SK-N-SH (cell line): ENCODE measurements at places on chromosomes 13 and 19. TPM values are rescaled to one million over a fixed set of nuclear protein-coding genes. Genes with fewer than 3 reads are reported as not detected.
A peak's percentile ranks its signal among the peaks of the same experiment; 100 is the strongest.

DNA sequence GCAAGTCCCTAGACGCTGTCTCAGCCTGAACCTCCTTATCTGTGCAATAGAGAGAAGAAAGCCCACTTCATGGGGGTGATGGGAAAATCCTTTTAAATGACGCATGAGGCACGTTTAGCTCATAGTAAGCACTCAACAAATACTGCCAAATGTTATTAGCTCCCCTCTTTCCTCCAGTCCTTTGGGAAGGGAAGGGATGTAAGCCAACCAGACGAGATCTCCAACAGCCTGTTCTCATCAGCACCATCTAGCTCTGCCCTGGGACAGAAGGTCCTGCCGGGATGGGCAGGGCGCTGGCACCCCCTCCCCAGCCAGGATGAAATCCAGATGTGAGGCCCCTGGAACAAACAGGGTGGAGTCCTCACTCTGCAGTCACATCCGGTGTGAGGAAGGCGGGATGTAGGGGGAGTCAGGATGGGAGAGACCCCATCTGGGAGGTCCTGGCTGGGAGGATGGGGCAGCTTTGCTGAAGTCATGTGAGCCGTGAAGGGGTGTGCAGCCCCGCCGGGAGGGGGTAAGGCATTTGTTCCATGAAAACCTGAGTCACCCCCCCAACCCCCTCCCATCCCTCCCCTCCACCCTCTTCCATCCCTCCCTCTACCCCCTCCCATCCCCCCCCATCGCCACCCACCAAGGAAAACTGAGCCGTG, 4.6 kb downstream of the S1PR2 start:
- peak; percentile 92 for DNase-seq

FRY gene
- polyA plus RNA-seq, result 1.4 and 2.1 TPM in 2 replicates

DNA sequence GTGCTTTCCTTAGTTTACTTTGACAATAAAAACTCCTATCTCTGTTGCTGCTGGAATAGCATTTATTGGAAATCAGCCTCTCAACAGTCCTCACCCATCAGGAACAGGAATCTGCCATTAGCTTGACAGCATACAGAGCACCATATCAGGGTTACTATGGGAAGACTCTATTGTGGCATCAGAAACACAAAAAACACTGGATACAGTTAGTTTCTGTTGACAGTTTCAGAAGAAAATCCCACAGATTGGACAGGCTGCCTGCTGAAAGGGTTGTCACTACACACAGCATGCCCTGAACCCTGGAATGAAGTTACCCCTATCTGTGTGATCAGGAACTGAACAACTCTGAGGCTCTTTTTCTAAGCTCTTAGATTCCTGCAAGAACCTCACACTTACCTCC, 172.7 kb downstream of the ENOX1 start:
- DNase-seq, result no peak

GRCh38 chr19:15457701-15458484, 6.5 kb downstream of the RASAL3 start:
- no peak for DNase-seq

- peak; percentile 55 for DNase-seq
Measured at GRCh38 chr13:32019612-32020233, 11.9 kb upstream of the FRY start.

GRCh38 chr19:33472691-33473652, 48.6 kb downstream of the PEPD start:
- no peak for DNase-seq

GRCh38 chr19:13094771-13095392, 7.8 kb downstream of the LYL1 start:
- DNase-seq, result peak; percentile 60

CAPN12 gene
- polyA plus RNA-seq, result 1.7 and 3.0 TPM in 2 replicates

ATP8A2 gene
- 0.02 and 0.03 TPM in 2 replicates for polyA plus RNA-seq

SMIM44 gene
- polyA plus RNA-seq, result not detected in 2 replicates

DNA sequence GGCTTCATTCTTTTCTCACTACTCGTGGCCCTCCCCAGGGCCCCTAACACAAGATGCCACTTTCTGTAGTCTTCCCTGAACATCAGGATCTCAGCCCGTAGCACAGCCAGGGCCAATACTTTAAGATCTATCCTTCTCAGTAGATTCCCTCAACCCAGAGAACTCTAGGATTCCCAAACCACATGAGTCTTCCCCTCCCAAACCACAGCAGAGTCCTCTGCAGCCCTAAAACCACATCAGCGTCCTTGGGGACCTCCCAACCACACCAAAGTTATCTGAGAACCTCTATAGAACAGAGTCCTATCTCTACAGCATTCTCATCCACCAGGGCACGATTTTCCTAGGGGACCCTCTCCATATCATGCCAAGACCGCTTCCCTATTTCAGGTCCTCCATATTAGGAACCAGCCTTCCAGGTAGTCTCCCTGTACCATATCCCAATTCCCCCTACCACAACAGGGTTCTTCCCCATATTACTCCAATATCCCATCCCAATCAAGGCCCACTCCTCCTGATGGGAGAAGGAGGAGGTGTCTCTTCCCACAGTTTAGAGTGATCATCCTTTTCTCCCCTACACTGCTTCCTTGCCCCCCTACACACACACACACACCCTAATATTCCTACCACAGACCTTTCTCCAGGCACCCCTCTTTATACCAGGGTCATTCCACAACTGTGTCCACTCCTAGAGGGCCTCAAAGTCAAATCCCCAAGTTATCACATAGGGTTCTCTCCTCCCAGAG, 1.4 kb downstream of the DYRK1B start:
- DNase-seq, result no peak

ZNF555 gene
- polyA plus RNA-seq, result 1.4 and 2.2 TPM in 2 replicates

- DNase-seq, result peak; percentile 27
Measured at GRCh38 chr19:8397271-8397670, 7.1 kb downstream of the RAB11B start.

DNA sequence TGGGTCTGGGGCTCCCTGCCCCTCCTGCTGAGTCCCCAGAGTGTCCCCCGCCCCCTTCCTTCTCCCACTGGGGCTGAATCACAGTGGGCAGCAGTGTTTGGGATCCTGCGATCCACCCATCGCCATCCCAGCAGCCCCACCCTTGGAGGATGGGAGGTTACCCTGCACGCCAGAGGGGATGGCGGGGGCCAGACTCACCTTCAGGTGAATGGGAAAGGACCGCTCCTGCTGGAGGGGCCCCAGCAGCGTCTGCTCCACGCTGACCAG, 569 bp downstream of the DLEU7 start:
- no peak for DNase-seq
